GM12878 (cell line): ENCODE measurements at places on chromosomes 4 and X. TPM values are rescaled to one million over a fixed set of nuclear protein-coding genes. Genes with fewer than 3 reads are reported as not detected.

MFAP3L gene
- polyA plus RNA-seq = not detected in 2 replicates

MGAT4D gene
- polyA plus RNA-seq = not detected in 2 replicates

GPR119 gene
- polyA plus RNA-seq = not detected in 2 replicates

SLC26A1 gene
- 0.42 and 0.83 TPM in 2 replicates for polyA plus RNA-seq

GAGE2A gene
- polyA plus RNA-seq = not detected in 2 replicates

AR gene
- not detected in 2 replicates for polyA plus RNA-seq

OPHN1 gene
- polyA plus RNA-seq = not detected in 2 replicates

DNA sequence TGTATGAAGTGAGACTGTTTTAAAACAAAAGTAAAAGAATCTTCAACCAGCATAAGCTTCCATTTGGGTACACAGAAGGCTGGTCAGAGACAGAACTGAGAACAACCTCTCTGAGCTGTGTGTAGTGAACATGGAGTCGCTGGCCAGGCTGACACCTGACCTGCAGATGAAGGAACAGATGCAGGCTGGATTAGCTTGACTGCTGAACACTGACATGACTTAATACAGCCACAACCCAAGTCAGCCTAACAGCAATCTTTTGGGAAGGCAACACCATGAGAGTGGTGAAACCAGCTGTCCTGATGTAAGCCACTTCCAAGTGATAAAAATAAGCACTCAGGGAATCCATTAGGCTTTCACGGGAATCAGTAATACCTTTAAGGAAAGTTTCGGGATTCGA, 10.1 kb downstream of the SCARB2 start:
- no peak for DNase-seq
- peaks cover 34% of the 10 kb centered on the region for H3K4me1 ChIP-seq
- no peak overlapping the region for H3K4me3 ChIP-seq
- H3K27ac ChIP-seq = no peak overlapping the region
- H3K27me3 ChIP-seq = no peaks in the 10 kb centered on the region
- H3K36me3 ChIP-seq = no peaks in the 10 kb centered on the region

- H3K4me1 ChIP-seq = no peaks in the 10 kb centered on the region
- H3K36me3 ChIP-seq = no peaks in the 10 kb centered on the region
- no peak overlapping the region for H3K4me3 ChIP-seq
These were observed 82.0 kb upstream of the FAM241A start for GRCh38 chr4:112063260-112063659.

DNA sequence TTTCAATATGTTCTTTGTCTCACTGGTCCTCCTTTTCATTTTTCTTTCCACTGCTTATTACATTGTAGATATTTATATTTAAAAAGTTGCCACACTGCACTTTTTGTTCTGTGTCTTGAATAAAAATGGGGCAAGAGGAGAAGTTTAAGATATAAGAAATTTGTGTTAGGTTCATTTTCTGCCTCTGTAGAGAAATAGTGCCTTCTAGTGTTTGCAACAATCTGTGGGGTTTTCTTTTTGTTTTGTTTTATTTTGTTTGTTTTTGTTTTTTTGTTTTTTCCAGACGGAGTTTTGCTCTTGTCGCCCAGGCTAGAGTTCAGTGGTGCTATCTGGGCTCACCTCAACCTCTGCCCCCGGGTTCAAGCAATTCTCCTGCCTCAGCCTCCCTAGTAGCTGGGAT, 20.1 kb upstream of the SMIM14 start:
- DNase-seq = no peak
- no peaks in the 10 kb centered on the region for H3K27me3 ChIP-seq
- H3K36me3 ChIP-seq = no peaks in the 10 kb centered on the region
- H3K27ac ChIP-seq = no peak overlapping the region
- no peak overlapping the region for H3K4me3 ChIP-seq

GRCh38 chr4:100682477-100683218, 164.8 kb upstream of the EMCN start:
- no peak for DNase-seq
- no peaks in the 10 kb centered on the region for H3K27me3 ChIP-seq
- no peak overlapping the region for H3K27ac ChIP-seq
- no peaks in the 10 kb centered on the region for H3K4me1 ChIP-seq
- H3K36me3 ChIP-seq = no peaks in the 10 kb centered on the region
- no peak overlapping the region for H3K4me3 ChIP-seq

DNA sequence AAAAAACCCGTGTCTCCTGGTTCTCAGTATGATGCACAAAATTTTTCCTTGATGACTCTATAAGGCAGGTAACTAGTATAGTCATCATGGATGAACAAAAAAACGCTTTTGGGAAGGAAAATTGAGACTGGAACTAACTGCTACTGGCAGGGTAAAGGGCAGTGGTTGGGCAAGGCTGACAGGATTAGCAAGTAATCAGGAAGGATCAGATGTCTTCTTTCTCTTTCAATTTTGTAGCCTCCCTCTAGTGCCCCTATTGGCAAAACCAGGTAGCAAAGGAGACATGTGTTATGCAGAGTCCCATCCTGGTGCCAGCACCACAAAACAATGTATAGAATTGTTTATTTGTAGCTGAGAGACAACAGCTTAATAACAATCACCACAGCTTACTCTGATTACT, 12.8 kb upstream of the SLITRK4 start:
- H3K27ac ChIP-seq = no peak overlapping the region
- H3K36me3 ChIP-seq = no peaks in the 10 kb centered on the region
- no peaks in the 10 kb centered on the region for H3K4me1 ChIP-seq
- no peak overlapping the region for H3K4me3 ChIP-seq
- DNase-seq = no peak
- H3K27me3 ChIP-seq = no peaks in the 10 kb centered on the region

GRCh38 chrX:100207331-100208024, 202.6 kb downstream of the PCDH19 start:
- H3K27ac ChIP-seq = no peak overlapping the region
- no peaks in the 10 kb centered on the region for H3K36me3 ChIP-seq
- no peak for DNase-seq
- no peaks in the 10 kb centered on the region for H3K27me3 ChIP-seq
- H3K4me3 ChIP-seq = no peak overlapping the region

- H3K27me3 ChIP-seq = no peaks in the 10 kb centered on the region
- no peak for DNase-seq
- no peak overlapping the region for H3K27ac ChIP-seq
- H3K36me3 ChIP-seq = no peaks in the 10 kb centered on the region
- H3K4me1 ChIP-seq = no peaks in the 10 kb centered on the region
These were observed 22.7 kb upstream of the SRD5A3 start for GRCh38 chr4:55323375-55323774.

GRCh38 chr4:140260227-140260626, 106.2 kb upstream of the MAML3 start:
- no peak for DNase-seq
- H3K27ac ChIP-seq = no peak overlapping the region
- no peaks in the 10 kb centered on the region for H3K36me3 ChIP-seq
- H3K4me3 ChIP-seq = no peak overlapping the region
- no peaks in the 10 kb centered on the region for H3K4me1 ChIP-seq

GRCh38 chr4:150009533-150009932, 68.7 kb upstream of the DCLK2 start:
- H3K4me1 ChIP-seq = no peaks in the 10 kb centered on the region
- no peaks in the 10 kb centered on the region for H3K36me3 ChIP-seq
- H3K4me3 ChIP-seq = no peak overlapping the region
- no peak overlapping the region for H3K27ac ChIP-seq
- no peak for DNase-seq

DNA sequence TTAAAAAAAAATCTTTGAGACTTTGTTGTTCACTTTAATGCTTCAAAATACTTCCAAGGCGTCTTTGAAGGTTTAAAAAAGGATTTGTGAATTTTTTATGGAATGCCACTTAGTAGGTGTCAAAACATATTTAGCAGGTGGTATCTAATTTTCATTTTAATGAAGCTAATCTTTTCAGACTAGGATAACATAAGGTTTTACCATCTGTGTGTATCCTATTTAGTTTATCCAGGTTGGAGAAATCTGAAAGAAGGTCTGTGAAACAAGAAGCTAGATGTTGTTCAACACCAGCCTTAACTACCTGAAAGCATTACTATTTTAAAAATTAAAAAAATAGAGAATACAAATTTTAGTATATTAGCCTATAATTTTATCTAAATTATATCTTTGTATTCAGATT, 193.4 kb downstream of the GRID2 start:
- H3K36me3 ChIP-seq = no peaks in the 10 kb centered on the region
- no peak for DNase-seq
- no peak overlapping the region for H3K27ac ChIP-seq
- H3K27me3 ChIP-seq = no peaks in the 10 kb centered on the region
- no peak overlapping the region for H3K4me3 ChIP-seq

GRCh38 chrX:70498129-70498528, 53.5 kb downstream of the DLG3 start:
- H3K27ac ChIP-seq = no peak overlapping the region
- H3K4me1 ChIP-seq = no peaks in the 10 kb centered on the region
- no peaks in the 10 kb centered on the region for H3K27me3 ChIP-seq

DNA sequence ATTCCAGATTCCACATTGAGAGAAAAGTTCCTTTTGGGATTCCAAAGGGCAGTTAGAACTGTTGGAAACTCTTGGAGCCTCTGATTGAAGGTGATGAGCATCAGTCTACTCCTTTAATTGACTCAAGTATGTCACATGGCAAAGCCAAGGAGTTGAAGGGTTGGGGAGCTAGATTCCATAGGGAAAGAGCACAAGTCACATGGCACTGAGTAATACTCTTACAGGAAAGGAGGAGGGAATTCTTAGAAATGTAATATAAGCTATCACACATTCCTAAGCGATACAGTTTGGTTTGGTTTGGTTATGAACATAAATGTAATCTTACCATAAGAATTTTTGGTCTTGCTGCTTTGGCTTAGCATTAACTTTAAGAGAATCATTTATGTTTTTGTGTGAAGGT, 15.7 kb downstream of the SPCS3 start:
- no peaks in the 10 kb centered on the region for H3K4me1 ChIP-seq
- no peaks in the 10 kb centered on the region for H3K36me3 ChIP-seq
- no peak overlapping the region for H3K4me3 ChIP-seq

DNA sequence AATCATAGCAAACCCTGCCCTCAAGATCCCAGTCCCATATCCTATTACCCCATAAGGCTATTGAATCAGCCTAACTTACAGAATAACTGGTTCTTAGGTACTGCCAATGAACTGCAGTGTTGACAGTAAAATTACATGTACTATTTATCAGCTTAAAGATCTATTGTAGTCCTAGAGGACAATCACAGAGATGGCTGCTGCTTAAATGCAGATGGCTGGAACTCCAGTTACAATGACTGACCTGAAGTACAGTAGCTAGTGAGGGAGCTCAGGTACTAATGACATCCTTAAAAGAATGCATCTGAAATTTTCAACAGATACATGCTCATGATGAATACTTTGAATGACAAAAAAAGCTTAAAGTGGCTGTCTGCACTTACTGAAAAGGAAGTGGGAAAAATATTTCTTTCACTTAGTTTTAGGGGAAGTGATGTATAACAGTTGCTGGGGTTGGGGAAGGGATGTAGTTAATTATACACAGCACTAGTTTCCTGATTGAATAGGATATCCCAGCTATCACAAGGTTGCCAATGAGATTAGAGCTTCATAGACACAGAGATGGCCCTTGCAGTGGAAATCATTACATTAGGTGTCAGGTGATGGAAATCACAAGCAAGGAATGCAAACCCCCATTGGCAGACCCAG, 42.0 kb downstream of the USP26 start:
- H3K4me3 ChIP-seq = no peak overlapping the region
- no peak overlapping the region for H3K27ac ChIP-seq
- no peaks in the 10 kb centered on the region for H3K36me3 ChIP-seq
- no peaks in the 10 kb centered on the region for H3K27me3 ChIP-seq
- no peak for DNase-seq

GRCh38 chr4:83250687-83251446, 33.7 kb downstream of the COQ2 start:
- no peak overlapping the region for H3K4me3 ChIP-seq
- peaks cover 1% of the 10 kb centered on the region for H3K36me3 ChIP-seq
- no peak overlapping the region for H3K27ac ChIP-seq

DNA sequence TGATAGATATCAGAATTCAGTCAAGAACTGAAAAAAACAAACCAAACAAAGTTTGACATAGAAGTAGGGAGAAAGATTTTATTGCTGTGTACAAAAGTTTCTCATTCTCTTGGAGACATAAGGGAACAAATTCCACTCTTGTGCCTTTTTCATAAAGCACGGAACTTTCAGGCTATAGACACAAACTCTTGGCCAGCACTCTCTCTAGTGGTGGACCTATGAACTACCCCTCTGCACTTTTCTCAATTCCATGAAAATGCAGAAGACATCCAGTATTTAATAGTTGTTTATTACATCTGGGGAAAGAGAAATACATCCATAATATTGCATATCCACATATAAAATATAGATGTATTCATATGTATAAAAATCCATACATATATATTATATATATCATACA, 291.6 kb upstream of the HS3ST1 start:
- no peaks in the 10 kb centered on the region for H3K36me3 ChIP-seq
- H3K27ac ChIP-seq = no peak overlapping the region
- no peak for DNase-seq
- no peaks in the 10 kb centered on the region for H3K27me3 ChIP-seq

DNA sequence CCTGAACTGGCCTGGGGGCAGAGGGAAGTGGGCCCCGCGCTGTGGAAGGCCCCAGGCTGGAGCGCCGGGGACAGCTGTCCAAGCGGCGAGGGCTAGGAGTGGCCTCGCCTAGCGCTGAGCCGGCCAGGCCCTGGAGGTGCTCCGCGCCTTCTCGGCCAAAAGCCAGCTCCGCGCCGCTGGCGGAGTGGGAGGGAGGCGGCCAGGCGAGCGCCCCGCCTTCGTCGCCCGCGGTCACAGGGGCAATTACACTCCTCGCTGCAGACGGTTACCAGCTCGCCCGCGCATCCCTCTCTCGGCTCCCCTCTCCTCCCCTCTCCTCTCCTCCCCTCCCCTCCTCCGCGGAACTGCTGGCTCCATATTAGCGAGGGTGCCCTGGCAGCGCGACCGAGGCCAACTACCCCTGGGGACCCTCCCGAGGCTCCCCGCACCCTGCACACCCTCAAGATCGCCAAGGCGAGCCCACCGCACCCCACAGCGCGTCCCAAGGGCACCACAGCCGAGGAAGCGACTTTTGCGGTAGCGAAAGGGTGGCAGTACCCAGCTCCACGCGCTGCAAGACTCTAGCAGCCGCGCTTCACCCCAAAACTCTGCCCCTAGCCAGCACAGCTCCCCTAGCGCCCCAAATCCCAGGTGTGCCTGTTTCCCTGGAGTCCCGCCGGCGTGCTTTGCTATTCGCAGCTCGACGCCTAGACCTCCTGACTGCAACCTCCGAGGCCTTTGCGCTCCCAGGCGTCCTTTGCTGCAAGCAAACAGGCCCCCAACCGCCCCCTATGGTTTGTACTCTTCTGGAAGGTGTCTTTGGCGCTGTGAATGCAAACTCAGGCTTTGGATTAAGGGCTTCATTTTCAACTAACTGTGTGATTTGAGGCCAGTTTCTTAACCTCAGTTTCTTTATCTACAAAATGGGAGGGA, 91.4 kb downstream of the BCOR start:
- H3K4me3 ChIP-seq = no peak overlapping the region
- no peaks in the 10 kb centered on the region; the same call in 1 of the 2 replicates for H3K4me1 ChIP-seq
- H3K36me3 ChIP-seq = no peaks in the 10 kb centered on the region
- H3K27ac ChIP-seq = no peak overlapping the region
- no peak for DNase-seq

DNA sequence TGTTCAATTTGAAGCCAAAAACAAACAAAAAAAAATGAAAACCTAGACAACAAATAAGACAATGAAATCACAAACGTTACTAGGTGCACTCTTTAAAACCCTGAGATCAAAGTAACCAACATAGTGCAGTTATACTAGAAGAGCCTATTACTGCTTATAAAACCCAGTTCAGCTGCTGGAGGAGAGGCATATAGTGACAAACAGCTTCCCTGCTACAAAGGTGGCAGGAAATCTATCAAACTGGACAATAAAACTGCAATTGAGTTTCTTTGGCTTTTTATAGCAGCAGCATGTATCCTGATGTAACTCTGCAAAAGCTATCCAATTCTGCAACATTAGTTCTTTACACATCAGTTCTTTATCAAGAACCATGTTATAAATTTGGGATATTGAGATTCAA, 155.6 kb downstream of the LRBA start:
- no peaks in the 10 kb centered on the region for H3K4me1 ChIP-seq
- H3K4me3 ChIP-seq = no peak overlapping the region
- no peaks in the 10 kb centered on the region; the same call in 1 of the 2 replicates for H3K36me3 ChIP-seq
- H3K27me3 ChIP-seq = no peaks in the 10 kb centered on the region
- no peak overlapping the region for H3K27ac ChIP-seq
